NT2/D1 (cell line): ENCODE measurements at places on chromosomes 2 and 18.

GRCh38 chr2:19685731-19686130, 216.1 kb downstream of the TTC32 start:
- DNase-seq = no peak

DNA sequence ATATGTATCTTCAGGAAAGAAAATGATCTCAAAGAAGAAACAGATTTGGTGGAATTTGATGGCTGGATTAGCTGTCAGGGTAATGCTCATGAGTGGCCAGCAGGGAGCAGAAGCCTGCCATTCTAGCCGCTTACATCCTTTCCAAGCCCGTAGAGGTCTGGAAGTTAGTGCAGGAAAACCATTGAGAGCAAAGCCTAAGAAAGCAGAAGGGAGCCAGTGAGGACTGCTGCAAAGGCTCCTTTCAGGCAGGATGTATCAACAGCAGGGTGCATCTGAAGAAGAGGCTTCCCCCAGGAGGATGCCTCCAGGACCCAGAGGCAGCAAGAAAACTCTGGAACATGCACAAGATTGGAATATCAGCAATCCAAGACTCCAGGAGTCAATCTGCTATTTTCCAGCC, 22.9 kb upstream of the LBH start:
- DNase-seq = peak; percentile 75

- DNase-seq = peak; percentile 9
Observed at GRCh38 chr2:105468582-105469042, 69.8 kb upstream of the FHL2 start.

DNA sequence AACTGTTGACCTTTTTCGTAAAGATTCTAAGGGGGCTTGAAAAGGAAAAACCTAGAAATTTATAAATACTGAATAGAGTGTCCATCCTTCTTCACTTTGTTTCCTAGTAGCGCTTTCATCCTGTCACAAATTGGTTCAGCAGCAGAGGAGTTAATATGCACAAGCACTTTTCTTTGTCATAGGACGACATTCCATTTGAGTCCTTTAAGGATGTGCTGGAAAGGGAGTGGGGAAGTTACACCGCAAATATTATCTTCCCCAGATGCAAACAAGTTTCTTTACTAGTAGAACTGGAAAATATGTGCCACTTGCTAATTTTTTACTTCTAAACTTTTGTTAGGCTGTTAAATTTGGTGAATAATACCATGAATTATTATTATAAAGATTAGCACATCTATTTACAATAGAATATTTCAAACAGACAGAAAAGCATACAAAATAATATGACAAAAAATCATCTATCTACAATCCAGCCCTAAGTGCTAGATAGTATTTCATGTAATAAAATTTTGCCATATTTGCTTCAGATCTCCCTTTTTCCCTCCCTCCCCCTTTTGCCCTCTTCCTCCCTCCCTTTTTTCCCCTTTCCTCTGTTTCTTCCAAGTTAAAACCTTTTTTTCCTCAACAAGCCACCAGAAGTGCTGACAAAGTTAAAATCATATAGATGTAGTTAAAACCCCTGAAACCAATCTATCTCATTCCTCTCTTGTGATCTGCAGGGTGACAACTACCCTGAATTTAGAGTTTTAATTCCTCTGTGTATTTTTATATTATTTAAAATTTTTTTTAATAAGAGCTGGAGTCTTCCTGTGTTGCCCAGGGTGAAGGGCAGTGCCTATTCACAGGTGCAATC, 50.5 kb upstream of the MAP4K3 start:
- DNase-seq = no peak

- DNase-seq = no peak
Observed at GRCh38 chr2:199055336-199055735, 402.4 kb downstream of the SATB2 start.
